Central memory CD8-positive, alpha-beta T cell (primary cell): ENCODE measurements at places on chromosomes 6 and 20.

DNA sequence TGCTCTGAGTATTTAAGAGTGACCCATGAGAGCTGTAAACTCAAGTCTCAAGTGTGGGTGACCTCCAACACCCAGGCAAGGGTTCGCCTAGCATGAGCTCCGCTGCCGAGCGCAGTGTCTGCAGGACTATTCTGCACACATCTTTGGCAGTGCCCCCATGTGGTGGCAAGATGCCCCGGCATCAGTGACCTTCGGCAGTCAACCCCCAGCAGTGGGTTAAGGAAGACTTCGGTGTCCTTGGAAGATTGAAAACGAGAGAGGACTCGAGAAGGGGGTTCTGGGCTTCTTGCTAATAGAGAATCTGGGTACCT, 43.1 kb downstream of the RBM38 start:
- no peak for DNase-seq
- H3K4me3 ChIP-seq: no peak overlapping the region
- H3K36me3 ChIP-seq: peaks cover 4% of the 10 kb centered on the region
- peaks cover 58% of the 10 kb centered on the region for H3K4me1 ChIP-seq
- no peaks in the 10 kb centered on the region for H3K27me3 ChIP-seq

DNA sequence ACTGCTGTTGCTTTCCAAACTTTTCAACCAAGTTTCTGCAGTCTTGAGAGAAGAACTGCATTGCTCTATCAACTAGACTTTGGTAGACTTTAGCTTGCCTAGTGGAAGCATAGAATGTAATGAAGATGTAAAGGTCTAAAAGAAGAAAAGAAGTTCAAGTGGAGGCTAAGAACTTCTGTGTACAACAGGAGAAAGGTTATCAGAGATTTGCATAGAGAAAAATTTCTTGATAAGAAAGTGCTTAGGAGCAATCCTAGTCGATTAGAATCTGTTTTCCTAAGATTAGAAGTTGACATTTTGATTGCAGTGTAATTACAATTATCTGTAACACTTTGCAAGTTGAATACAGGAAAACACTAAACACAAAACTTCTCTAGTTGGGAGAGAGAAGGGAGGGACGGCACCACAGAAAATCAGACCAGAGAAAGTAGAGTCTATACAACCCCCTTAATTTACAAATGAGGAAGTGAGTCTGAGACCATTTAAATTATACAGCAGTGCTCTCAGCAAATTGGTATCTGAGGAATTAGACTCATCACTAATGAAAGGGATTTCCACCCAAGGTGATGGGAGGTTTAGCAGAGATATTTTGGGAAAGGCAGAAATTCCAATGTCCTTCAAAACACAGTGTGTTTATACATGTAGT, 194.3 kb upstream of the MARCKS start:
- H3K27ac ChIP-seq: no peak overlapping the region
- H3K4me3 ChIP-seq: no peak overlapping the region
- no peak for DNase-seq
- no peaks in the 10 kb centered on the region for H3K27me3 ChIP-seq
- H3K4me1 ChIP-seq: no peaks in the 10 kb centered on the region

DNA sequence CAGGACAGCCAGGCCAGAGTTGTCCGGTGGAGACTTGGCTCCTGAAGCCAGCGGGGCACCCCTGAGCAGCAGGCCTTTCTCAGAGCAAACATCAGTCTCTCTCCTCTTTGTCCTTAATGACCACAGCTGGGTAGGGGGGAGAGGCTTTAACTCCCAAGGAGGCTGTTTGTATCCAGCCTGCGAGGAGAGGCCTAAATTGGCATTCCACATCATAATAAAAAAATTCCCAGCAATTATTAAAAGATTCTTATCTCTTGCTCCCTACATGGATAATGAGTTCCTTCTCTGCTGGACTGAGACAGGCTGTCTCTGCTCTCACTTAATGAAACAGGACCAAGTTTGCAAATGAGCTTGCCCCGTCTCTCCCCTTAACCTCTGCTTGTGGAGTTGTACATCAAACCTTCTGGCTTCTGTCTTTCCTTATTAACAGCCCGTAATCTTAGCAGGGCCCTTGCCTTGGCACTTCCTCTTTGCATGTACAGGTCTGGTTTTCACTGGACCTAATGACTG, 838.2 kb downstream of the MAFB start:
- peaks cover 1% of the 10 kb centered on the region for H3K36me3 ChIP-seq
- DNase-seq: no peak
- no peak overlapping the region for H3K27ac ChIP-seq
- H3K27me3 ChIP-seq: no peaks in the 10 kb centered on the region

- no peak overlapping the region for H3K27ac ChIP-seq
- no peak overlapping the region for H3K4me3 ChIP-seq
- H3K36me3 ChIP-seq: no peaks in the 10 kb centered on the region
- no peaks in the 10 kb centered on the region for H3K27me3 ChIP-seq
- H3K4me1 ChIP-seq: no peaks in the 10 kb centered on the region
- no peak for DNase-seq
Observed at GRCh38 chr6:140202964-140203515, 828.6 kb upstream of the CITED2 start.

DNA sequence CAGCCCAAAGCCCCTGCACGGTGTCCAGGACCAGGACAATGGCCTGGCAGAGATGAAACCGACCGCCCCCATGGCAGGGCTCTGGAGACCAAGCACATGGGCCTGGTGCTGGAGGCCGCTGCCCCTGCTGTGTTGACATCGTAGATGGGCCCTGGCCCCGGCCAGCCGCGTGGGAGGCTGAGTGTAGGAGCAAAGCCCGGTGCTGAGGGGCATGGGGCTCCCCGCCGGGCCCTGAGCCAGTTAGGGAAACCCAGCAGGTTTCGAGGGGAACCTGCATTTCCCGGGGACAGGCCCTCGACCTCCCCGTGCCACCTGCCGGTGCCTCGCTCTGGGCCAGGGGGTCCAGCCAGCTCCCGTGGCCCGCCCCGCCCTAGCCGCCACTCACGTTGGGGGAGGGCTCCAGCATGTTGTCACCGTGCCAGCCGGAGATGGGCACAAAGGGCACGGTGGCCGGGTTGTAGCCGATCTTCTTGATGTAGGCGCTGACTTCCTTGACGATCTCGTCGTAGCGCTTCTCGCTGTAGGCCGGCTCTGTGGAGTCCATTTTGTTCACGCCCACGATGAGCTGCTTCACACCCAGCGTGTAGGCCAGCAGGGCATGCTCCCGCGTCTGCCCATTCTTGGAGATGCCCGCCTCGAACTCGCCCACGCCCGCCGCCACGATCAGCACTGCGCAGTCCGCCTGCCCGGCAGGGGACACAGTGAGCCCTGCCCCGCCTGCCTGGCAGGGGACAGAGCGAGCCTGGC, 4.3 kb downstream of the EEF1A2 start:
- DNase-seq: no peak
- peaks cover 21% of the 10 kb centered on the region for H3K27me3 ChIP-seq
- no peak overlapping the region for H3K27ac ChIP-seq

DNA sequence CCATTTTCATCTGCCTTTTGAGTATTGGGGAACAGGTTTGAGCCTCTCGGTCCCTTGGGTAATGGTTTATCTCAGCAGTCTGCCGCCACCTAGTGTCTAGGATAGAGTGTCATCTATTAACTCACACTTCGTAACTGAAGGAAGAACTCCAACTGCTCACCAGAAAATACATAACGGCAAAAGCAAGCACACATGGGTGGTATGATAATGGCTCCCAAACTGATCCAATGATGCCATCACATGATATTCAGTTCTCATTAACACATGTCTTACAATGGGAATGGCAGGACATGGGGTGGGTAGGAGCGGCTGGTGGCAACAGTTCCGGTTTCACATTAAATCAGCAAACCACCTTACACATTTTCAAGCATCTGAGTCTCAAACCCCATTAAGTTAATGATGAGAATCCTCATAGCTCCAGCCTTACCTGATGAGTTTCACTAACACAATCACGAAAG, 110.7 kb upstream of the PHACTR1 start:
- no peaks in the 10 kb centered on the region for H3K4me1 ChIP-seq
- H3K27me3 ChIP-seq: peaks cover 22% of the 10 kb centered on the region
- no peak for DNase-seq
- H3K36me3 ChIP-seq: no peaks in the 10 kb centered on the region
- no peak overlapping the region for H3K27ac ChIP-seq

DNA sequence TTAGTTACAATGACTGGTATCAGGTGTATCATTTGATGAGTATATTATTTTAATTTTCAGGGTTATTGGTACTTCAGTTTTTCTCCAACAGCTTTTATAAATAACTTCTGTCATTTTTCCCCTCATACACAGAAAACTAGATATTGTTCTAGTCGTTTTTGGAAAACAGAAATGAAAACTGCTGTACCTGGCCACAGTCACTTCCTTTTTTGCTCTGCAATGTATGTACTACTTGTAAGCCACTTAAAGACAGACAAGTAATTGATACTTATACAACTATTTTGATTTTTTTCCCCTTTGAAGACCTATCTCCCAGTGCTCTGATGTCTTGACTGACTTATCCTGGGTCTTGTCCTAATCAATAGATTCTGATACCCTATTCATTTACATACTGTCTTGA, 218.6 kb upstream of the RUNX2 start:
- H3K4me1 ChIP-seq: no peaks in the 10 kb centered on the region
- H3K27ac ChIP-seq: no peak overlapping the region
- H3K4me3 ChIP-seq: no peak overlapping the region
- H3K27me3 ChIP-seq: no peaks in the 10 kb centered on the region
- DNase-seq: no peak
- H3K36me3 ChIP-seq: no peaks in the 10 kb centered on the region

DNA sequence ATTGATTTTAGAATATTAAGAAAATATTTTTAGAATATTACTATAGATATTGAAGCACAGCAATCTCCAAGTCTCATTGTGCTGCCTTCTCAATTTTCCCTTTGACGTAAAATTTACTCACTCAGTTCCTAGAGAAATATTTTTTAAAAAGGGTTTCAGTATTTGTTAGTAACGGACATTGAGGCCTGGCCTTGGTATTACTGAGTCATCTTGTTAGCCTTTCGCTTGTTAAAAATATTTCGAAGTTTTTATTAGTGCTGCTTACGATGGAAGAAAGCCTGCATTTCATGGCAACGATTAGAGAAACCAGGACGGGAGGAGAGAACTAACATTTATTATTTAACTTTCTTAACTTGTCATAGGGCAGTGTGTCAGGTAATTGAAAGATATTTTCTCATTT, 82.2 kb downstream of the TIAM2 start:
- no peak overlapping the region for H3K4me3 ChIP-seq
- no peak overlapping the region for H3K27ac ChIP-seq
- H3K36me3 ChIP-seq: no peaks in the 10 kb centered on the region
- no peak for DNase-seq

DNA sequence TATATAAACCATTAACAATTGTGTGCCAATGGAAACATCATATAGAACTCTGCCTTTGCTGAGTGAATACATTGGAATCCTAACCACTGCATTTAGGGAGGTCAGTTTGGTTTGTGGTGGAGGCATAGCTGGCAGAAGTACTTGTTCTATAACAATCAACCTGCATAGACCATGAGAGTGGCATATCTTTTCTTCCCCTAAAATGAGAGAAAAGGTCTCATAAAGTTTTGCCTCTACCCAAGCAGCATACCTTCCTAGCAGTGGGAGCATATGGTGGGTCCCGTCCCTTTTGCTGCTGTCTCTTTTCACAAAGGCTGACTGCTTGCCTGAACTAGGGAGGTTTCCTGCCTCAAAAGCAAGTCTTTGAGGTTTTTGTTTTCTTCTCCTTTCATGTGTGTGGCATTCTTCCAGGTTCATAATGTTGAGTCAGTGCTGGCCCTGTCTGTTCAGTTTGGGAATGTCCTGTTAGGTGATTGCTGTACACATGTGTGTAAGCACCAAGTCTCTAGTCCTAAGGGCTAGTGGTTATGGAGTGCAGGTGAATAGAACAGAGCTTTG, 61.2 kb upstream of the SUPT3H start:
- H3K27me3 ChIP-seq: no peaks in the 10 kb centered on the region
- peaks cover 12% of the 10 kb centered on the region for H3K36me3 ChIP-seq
- no peak for DNase-seq
- peaks cover 40% of the 10 kb centered on the region for H3K4me1 ChIP-seq
- no peak overlapping the region for H3K4me3 ChIP-seq
- H3K27ac ChIP-seq: no peak overlapping the region

- H3K36me3 ChIP-seq: peaks cover 2% of the 10 kb centered on the region
- DNase-seq: no peak
- no peaks in the 10 kb centered on the region for H3K27me3 ChIP-seq
Observed at GRCh38 chr6:5203546-5203945, 57.2 kb downstream of the LYRM4 start.

DNA sequence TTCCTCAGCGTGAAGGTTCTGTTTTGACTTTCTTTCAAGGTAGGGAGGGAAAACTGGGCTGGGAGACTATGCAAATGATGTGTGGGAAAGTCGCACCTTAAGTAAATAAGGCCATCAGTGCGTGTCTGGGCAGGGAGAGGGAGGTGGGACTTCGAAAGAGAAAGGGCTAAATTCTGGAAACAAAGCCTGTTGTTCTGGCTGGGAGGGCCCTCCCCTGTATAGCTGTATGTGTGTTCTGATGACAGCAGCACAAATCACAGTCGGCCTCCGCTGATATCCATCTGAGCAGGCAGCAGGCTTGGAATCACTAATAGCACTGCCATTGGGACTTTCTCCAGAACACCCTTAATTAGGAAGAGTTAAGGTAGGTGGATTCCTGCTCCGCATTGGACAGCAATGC, 19.2 kb downstream of the JAG1 start:
- no peak for DNase-seq
- no peaks in the 10 kb centered on the region for H3K4me1 ChIP-seq
- peaks cover 67% of the 10 kb centered on the region for H3K27me3 ChIP-seq

- H3K36me3 ChIP-seq: no peaks in the 10 kb centered on the region
- H3K4me3 ChIP-seq: no peak overlapping the region
- H3K27me3 ChIP-seq: peaks cover 45% of the 10 kb centered on the region
- no peak for DNase-seq
- no peak overlapping the region for H3K27ac ChIP-seq
Observed at GRCh38 chr20:59829054-59829785, 104.2 kb downstream of the SYCP2 start.

DNA sequence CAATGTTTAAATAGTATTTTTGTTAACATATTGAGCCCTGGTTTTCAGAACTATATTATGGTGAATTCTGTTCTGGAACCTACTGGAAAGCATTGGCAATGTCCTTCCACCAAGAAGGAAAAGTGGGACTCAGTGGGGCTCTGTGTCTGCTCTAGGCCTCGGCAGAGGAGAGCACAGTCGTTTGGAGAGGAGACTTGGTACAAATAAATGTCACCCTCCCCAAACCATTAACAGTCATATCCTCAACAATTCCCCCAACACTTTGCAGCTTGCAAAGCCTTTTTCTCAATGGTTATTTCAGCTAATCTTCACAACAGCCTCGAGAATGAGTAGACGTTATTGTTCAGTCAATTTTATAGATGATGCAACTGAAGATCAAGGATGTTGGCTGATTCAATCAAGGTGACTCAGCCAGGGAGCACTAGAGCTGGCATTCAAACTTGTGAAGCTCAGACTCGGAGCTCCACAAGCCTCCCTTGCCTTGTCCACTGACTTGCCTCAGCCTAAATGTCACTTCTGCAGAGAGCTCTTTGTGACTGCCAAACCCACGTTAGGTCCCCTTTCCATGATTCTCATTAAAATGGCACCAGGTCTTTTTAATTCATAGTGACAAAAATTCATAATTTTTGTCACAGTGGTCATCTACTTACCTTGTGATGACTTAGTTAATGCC, 60.6 kb downstream of the TOX2 start:
- DNase-seq: no peak
- no peaks in the 10 kb centered on the region for H3K36me3 ChIP-seq
- peaks cover 30% of the 10 kb centered on the region for H3K27me3 ChIP-seq
- peaks cover 6% of the 10 kb centered on the region for H3K4me1 ChIP-seq

- no peaks in the 10 kb centered on the region for H3K27me3 ChIP-seq
- DNase-seq: no peak
- peak overlapping the region; percentile 81 for H3K27ac ChIP-seq
- peak overlapping the region; percentile 81 for H3K4me3 ChIP-seq
- peaks cover 9% of the 10 kb centered on the region for H3K36me3 ChIP-seq
Observed at GRCh38 chr6:52575502-52575892, 1.4 kb downstream of the TRAM2 start.

GRCh38 chr6:36641543-36641942, 37.0 kb upstream of the CDKN1A start:
- no peak overlapping the region for H3K4me3 ChIP-seq
- H3K27me3 ChIP-seq: peaks cover 6% of the 10 kb centered on the region
- no peaks in the 10 kb centered on the region for H3K4me1 ChIP-seq
